PC-3 (cell line): ENCODE measurements at places on chromosomes 2 and 18. TPM values are rescaled to one million over a fixed set of nuclear protein-coding genes. Genes with fewer than 3 reads are reported as not detected.

GRCh38 chr2:218853766-218854165, 5.8 kb upstream of the WNT6 start:
- peak; percentile 42 for DNase-seq

DNA sequence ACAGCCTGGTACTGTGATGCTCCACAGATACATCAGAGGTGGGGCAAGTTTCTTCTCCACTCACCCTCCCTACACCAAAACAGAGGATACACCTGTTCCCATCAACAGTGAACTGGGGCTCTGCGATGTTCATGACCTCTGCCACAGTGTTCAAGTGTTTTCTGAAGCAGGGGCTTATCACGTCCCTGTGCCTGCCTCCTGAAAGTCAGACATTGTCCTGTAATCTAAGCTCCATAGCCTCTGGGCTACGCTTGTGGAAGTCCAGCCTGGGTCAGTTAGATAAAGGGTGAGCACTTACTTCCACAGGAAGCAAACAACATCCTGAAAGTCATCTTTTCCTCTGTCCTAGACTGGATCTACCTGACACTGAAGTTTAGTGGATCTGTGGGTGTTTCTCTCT, 20.2 kb upstream of the MRO start:
- no peak for DNase-seq

- DNase-seq, result no peak
These were observed 229.6 kb upstream of the ID2 start for GRCh38 chr2:8452296-8452695.

DNA sequence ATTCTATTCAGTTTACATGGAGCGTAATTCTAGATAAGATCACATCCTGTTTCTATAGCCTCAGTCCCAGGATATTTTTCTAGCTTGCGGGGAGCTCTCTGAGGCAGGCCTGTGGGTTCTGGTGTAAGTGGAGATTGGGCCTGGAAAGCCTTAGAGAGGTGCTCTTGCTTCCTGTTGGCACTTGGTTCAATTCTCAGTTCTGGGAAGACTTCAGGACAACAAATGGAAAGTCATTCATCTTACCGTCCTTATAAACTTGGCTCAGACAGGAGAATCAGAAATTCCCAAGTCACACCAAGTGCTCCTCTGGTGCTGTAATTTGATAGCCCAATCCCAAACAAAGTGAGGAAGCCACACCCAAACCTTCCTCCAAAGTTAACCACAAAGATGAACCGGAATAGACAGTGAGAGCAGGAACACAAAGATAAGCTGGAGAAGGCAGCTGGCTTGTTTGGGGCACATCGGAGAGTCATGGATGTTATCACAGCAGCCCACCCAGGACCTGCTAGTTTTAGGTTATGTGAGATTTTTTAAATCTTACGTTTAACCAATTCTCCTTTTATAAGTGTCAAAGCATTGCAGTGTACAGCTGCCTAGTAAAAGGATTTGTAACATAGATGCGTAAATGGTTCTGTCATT, 144.3 kb upstream of the MAP3K20 start:
- peak; percentile 80 for DNase-seq

DNA sequence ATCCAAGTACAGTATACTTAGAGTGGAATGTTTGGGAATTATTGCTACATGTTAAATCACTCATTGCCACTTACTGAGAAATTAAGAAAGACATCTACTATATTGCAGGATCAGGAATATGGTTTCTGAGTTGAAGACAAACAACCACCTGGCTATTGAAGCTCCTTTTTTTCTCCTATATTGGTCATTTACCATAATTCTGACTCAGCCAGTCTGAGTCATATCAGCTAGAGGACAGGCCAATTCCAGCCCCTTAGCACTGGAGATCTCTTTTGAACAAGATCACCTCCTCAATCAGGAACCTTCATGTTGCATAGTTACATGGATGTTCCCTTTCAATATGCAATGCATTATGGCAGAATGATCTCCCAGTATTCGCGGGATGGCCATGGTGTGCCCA, 42.7 kb upstream of the CDH19 start:
- peak; percentile 56 for DNase-seq

GRCh38 chr2:97646977-97647376, 1.1 kb downstream of the COX5B start:
- DNase-seq, result no peak

- peak; percentile 82 for DNase-seq
These were observed 636.2 kb upstream of the CHAC2 start for GRCh38 chr2:53131416-53131815.

Gene PPM1B
- 16.0 and 17.6 TPM in 2 replicates for total RNA-seq

DNA sequence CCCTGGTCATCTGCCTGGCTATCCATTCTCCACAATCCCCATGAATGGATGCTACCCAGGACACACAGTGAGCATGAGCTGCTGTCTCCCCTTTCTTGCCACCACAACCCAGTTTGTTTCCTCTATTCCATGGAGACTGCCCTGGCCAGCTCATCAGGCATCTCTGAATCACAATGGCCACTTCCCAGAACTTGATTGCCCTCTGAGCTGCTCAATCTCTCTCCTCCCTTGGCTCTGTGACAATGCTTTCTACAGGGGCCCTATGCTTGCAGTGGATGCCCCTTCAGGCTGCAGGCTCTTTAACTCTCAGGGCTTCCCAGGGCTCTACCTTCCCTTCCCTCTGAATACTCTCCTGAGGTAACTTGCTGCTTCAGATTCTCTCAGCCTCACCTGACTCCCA, 14.4 kb upstream of the SLC4A5 start:
- DNase-seq, result no peak

GRCh38 chr18:506801-507200, 6.3 kb upstream of the COLEC12 start:
- no peak for DNase-seq

Gene VPS4B
- total RNA-seq, result 44.7 and 50.3 TPM in 2 replicates

GRCh38 chr2:177708660-177709444, 316.3 kb downstream of the AGPS start:
- no peak for DNase-seq

DNA sequence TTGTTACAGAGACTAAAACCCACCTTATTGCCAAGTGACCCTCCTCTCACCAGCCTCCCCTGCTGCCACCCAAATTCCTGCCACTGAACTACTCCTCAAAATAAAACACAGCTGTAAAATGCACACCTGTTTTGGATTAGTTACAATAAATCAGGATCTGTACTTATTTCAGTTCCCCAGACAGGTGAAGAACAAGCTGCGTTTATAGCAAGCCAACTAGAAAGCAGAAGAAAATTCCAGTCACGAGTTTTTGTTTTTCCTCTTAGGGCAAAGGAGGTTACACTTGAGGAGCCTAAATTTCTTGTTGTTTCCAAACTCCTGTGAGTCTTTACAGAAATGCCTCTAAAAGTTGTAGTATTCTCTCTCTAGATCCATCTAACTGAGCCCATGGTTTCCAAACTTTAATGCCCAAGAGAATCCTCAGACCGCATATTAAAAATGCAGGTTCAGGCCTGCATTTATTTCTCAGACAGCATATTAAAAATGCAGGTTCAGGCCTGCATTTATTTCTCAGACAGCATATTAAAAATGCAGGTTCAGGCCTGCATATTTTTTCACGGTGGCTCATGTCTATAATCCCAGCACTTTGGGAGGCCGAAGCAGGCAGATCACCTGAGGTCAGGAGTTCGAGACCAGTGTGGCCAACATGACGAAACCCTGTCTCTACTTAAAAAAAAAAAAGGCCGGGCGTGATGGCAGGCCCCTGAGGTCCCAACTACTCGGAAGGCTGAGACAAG, 62.2 kb downstream of the ALPK2 start:
- no peak for DNase-seq

GRCh38 chr2:171703574-171704347, 16.5 kb downstream of the DYNC1I2 start:
- peak; percentile 57 for DNase-seq

DNA sequence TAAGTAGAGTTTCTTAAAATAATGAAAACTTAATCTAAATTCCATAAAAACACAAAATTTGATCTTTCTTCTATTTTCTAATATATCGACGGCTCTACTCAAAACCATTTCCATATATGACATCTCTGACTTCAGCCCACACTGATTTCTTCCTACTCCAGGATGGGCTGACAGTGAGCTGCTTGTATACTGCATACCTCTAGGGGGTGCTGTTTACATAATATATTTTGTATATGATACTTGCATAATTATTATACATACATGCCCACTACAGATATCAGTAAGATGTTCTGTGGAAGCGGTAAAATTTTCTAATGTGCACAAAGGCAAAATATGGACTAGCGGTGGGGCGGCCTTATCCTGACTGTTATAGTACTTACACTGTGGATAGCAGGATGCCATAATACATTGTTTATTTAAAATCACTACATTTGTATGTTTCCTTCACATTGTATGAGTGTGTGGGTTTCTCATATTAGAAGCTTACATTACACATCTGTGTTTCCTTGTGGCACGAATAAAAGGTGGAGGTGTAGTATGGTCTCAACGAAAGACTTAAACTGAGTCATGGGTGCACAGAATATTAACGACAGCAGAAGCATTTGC, 66.1 kb upstream of the NXPH2 start:
- DNase-seq, result peak; percentile 73

GRCh38 chr2:107525406-107525805, 301.3 kb upstream of the RGPD4 start:
- DNase-seq, result peak; percentile 75

- DNase-seq, result no peak
These were observed at the start of gene LRP1B for GRCh38 chr2:142131010-142131669. Gene LRP1B, minus strand, starts transcription at chr2:142131016. Its CDS starts 287 bp downstream, at chr2:142130729.

GRCh38 chr2:182717416-182717815, 1.4 kb downstream of the DNAJC10 start:
- no peak for DNase-seq

- DNase-seq, result no peak
These were observed 61.9 kb upstream of the SLC39A10 start for GRCh38 chr2:195594919-195595694.

GRCh38 chr2:6789559-6790138, 76.1 kb downstream of the CMPK2 start:
- no peak for DNase-seq

DNA sequence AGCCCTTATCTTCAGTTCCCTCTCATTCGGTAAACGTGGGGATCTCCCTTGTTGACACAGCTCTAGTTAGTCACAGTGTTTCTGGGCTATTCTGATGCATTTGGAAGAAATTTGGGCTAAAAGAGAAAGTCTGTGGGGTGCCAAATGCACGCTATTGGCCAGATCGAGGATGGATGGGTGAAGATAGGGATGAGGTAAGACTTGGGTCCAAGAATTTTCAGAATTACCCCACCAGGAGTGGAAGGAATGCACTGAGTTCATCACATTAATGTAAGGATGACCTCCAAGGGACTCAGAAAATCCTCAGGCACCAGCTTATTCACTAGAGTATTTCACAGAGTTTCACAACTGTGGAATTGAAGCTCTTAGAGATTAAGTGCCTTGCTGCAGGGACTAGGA, 49.3 kb downstream of the NRP2 start:
- DNase-seq, result no peak

Gene MRPS5
- 107 and 136 TPM in 2 replicates for total RNA-seq

GRCh38 chr18:46899274-46899948, 17.9 kb downstream of the PIAS2 start:
- no peak for DNase-seq

DNA sequence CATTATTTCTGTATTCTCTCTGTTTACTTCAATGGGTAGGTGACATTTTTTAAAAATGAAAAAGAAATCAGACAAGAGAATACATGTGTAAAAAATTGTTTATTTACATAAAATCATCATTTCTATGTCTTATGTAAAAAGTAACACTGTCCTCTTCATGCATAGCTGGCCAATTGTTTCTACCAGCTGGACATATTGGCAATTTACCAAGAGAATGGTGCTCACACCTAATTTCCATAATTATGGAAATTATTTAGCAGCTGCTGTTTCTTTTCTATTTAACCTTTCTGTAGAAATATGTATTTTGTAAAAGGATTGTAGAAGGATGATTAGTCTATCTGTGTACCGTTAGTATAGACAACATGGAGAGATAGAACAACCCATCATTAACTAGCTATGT, 791.9 kb downstream of the TRIB2 start:
- DNase-seq, result no peak

DNA sequence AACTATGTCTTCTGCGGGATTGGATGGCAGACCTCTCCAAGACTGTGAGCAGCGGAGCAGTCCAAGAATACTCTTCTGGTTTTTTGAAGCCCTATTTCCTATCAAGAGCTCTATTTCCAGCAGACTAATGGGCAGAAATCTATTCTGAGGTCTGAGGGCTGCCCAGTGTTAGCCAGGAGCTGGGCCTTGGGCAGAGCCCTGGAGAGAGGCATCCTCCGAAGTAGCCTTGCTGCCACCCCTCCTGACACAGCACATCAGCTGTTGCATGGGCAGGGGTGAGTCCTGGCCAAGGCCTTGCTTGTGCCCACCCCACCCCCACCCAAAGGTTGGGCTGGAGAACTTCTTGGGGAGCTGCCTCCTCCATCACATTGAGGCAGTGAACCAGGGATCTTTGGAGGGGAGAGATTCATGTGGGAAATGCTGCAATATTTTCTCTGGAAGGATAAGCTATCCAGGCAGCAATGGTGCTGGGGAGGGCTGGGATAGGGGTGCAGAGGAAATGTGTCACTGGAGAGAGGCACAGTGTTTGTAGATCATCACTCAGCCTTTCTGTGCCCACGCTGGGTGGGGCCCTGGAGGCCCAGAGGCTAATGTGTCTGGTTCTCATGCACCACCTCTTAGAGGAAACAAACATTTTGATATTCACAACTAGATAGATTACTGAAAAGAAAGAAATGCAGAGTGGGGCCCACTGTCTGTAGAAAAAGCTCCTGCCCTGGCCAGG, 104.7 kb downstream of the VSNL1 start:
- DNase-seq, result no peak

GRCh38 chr2:105183555-105184323, 57.8 kb upstream of the GPR45 start:
- no peak for DNase-seq

DNA sequence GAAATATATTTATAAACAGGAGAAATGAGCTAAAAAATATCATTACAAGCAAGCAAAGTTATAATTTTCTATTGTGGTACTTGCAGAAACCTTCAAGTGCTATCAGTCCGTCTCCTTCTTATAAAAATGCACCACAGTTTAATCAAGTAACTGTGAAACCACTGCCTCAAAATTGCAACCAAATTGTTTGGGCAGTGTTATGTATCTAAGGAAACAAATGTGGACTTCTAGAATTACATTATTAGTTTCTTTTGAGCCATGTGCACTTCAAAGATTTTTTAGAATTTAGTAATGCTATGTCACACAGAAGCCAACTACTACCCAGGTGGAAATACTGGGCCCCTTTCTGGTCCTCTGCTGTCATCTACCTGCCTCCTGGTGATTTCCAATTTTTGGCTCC, 495.6 kb downstream of the NYAP2 start:
- peak; percentile 1 for DNase-seq

GRCh38 chr2:43239981-43240765, 13.8 kb upstream of the ZFP36L2 start:
- DNase-seq, result peak; percentile 36

Gene IL1RN
- total RNA-seq, result 1.3 and 8.2 TPM in 2 replicates

Gene TRIM43
- not detected in 2 replicates for total RNA-seq

DNA sequence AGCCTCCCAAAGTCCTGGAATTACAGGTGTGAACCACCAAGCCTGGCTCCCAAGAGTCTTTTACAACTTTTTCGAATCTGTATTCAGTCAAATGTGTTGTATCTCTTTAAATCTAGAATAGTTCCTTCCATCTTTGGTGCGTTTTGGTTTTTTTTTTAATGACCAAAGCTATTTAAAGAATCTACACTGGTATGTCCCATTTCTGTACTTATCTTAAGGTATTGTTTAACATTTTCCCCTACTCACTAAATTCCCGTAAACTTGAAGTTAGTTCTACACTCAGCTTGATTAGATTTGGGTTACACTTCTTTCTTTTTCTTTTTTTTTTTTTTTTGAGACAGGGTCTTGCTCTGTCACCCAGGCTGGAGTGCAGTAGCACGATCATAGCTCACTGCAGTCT, 63.8 kb downstream of the TMEM237 start:
- DNase-seq, result no peak

- peak; percentile 83 for DNase-seq
These were observed 62.0 kb downstream of the MBD2 start for GRCh38 chr18:54162431-54162830.

Gene LPIN2
- 9.8 and 10.7 TPM in 2 replicates for total RNA-seq

Gene FKBP7
- total RNA-seq, result 3.7 and 4.2 TPM in 2 replicates
